NCI-H446 treated with DMSO at 0.1 percent for 48 hours (cell line): ENCODE measurements at places on chromosomes 4 and X.

- DNase-seq, result no peak
Observed at GRCh38 chrX:48616576-48616975, 19.3 kb downstream of the WDR13 start.

DNA sequence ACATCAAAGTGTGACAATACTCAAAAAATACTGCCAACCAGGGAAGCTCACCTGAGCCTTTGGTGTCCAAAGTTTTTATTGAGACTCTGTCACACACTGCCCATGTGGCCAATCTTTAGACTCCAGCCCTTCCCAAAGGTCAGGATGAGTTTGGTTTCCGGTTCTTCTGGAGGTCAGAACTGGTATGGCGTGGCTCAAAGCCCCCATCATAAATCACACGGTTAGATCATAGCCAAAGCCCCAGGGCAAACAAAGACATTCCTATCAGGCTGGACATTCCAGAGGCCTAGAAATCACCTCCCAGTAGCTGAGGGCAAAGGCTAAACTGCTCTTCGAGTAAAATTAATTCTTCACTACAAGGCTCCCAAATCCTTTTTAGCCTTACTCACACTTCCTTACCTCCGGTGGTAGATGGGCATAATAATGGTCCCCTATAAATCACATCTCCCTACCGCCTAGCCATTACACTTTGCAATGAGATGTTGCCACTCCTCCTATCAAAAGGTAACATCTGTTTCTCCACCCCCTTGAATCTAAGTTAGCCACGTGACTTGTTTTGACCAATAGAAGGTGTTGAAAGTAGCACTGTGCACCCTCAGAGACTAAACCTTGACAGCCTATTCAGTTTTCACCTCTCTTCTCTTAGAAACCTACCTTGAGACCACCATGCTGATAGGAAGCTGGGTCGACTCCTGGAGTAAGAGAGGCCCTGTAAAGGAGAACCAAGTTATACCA, 137.8 kb upstream of the DUSP21 start:
- DNase-seq, result no peak

DNA sequence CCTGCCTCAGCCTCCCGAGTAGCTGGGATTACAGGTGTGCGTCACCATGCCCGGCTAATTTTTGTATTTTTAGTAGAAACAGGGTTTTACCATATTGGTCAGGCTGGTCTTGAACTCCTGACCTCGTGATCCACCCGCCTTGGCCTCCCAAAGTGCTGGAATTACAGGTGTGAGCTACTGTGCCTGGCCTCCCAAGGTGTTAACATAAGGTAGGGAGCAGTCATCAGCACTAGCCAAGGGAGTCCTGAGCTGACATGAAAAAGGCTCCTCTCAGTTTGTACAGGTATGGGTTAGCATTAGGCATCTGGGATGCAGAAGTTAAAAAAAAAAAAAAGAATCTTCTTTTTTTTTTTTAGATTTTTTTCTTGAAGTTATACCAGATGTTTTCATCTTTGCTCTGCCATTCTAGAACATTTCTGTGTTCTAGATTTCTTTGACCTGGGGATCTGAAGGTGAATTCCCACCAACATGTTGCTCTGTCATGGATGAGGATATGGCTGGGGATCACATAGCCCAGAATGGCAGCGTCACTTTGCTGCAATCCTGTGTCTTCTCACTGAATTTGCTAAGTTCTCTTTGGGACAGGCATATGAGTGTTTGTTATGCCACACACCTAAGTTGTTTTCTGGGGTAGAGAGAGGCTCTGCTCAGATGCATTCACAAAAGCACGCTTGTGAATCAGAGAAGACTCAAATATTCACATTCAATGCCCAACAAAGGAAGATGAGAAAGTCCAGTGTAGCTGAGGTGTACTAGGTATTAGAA, 24.4 kb upstream of the PLA2G12A start:
- DNase-seq, result no peak

GRCh38 chr4:19566041-19566440, 685.7 kb upstream of the SLIT2 start:
- DNase-seq, result no peak

- DNase-seq, result no peak
Observed at GRCh38 chr4:184550476-184550875, 76.1 kb upstream of the IRF2 start.

DNA sequence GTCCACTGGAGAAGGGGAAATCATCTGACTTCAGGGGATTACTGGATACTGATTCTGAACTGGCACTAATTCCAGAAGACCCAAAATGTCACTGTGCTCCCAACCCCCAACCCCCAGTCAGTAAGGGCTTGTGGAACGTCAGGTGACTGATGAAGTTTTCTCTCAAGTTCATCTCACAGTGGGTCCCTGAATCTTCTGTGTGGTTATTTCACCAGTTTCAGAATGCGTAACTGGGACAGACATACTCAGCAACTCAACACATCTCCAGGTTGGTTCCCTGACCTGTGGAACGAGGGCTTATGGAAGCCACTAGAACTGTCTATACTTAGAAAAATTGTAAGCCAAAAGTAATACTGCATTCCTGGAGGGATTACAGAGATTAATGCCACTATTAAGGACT, 45.3 kb downstream of the DDX60L start:
- no peak for DNase-seq

DNA sequence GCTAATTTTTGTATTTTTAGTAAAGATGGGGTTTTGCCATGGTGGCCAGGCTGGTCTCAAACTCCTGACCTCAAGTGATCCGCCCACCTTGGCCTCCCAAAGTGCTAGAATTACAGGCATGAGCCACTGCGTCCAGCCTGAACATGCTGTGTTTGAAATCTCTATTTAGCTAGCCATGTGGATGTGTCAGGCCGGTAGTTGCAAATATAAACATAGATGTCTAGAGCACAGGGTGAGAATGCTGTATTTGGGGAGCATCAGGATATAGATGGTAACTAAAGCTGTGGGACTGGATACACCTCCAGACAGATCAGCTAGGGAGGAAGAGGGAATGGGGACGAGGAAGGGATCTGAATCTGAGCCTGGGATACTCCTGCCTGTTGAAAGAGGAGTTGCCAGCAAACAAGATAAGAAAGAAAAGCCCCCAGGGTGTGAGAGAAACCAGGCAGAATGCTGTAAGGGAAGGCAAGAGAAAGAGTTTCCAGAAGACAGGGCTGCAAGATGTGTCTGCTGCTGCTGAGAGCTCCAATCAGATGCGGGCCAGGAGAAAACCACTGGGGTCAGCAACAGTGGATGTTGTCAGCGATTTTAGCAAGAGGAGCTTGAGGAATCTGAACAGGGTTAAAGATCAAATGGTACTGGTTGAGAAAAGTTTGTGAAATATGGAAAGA, 177.4 kb downstream of the PALLD start:
- no peak for DNase-seq

DNA sequence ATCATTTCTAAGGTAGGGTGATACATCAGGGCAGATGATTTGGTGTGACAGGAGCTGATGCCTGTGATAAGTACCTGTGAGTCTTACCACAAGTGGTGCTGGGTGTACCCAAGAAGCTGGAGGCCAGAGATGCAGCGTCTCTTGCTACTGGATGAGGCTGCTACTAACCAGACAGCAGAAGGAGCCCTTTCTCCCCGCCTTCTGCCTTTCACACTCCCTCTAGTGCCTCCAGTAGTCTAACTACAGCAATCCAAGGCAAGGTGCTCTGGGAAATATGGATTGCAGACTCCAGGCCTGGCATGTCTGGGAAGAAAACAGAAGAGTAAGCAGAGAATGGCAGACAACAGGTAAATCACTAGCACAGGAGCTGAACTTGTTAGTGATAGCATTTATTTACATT, 470.8 kb downstream of the NKX6-1 start:
- DNase-seq, result no peak

- DNase-seq, result peak; percentile 16
Observed at GRCh38 chr4:173464481-173464880, 65.5 kb downstream of the HAND2 start.

GRCh38 chr4:161990721-161991120, 173.1 kb downstream of the FSTL5 start:
- DNase-seq, result no peak

DNA sequence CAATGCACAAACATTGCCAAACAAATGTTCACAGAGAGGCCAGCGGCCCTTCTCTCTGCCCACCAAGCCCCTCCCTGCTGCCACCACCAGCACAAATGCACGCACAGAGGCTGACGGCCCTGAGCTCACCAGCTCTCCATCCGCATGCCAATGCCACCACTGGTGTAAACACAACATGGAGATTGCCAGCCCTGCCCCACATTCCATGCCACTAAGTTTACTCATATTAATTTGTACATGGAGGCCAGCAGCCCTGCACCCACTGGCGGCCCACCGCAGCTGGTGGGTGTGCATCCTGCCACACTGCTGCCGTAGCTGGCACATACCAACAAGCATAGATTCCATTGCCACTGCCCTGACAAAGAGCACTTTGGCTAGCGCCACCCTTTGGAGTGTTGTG, 124.0 kb downstream of the CYLC1 start:
- no peak for DNase-seq

- no peak for DNase-seq
Observed at GRCh38 chrX:39969099-39969818, 128.5 kb downstream of the BCOR start.

DNA sequence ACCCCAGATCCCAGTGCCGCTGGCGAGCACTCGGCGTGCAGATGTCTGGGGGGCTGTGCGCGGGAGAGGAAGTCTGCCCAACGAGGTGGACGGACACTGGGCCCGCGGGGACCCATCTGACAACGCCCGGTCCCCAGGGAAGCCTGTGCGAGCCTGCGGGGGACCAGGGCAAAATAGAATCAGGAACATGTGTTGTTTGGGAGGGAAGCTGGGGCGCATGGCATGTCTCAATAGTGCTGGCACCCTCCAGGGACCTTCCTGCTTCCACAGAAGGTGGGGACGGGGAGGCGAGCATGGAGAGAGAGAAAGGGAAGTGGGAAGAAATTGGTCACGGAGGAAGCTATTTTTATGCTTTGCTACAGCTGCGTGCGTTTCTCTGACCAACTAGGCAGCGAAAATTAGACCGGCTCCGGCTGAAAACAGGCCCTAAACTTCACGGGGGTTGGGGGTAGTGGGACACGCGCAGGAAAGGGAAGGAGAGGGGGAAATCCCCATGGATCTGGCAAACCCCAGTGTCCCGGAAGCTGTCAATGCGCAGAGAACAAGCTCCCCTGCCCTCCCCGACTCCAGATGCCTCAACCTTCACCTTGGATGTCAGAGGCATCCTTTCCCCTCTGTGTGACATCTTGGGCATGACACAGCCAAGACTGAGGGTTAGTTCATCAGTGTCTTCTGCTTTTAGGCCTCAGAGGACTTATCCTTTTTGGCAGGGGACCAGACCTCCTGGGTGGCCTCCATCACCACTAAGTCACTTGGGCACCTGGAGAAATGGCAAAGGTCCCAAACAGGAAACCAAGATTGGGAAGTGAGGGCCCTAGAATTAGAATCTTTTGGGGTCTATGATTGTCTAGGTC, 169.8 kb upstream of the BCOR start:
- no peak for DNase-seq

GRCh38 chr4:151835467-151835866, 74.7 kb upstream of the GATB start:
- DNase-seq, result no peak

DNA sequence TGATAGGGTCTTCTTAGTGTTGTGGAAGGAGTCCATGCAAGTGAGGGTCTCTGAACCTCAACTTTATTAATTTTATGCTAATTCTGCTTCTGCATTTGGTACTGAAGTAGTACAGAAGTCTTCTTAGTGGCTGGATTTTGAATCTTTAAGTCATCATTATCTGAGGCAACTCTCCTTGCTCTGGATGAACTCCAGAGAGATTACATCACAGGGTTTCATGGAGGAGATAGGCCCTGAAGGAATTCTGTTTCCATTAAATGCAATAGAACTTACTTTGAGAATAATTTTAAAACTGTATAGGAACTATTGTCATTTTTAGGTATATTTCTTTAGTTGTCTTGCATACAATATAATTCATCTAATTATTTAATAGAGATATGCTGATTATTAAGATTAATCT, 451.2 kb downstream of the FAT4 start:
- no peak for DNase-seq

DNA sequence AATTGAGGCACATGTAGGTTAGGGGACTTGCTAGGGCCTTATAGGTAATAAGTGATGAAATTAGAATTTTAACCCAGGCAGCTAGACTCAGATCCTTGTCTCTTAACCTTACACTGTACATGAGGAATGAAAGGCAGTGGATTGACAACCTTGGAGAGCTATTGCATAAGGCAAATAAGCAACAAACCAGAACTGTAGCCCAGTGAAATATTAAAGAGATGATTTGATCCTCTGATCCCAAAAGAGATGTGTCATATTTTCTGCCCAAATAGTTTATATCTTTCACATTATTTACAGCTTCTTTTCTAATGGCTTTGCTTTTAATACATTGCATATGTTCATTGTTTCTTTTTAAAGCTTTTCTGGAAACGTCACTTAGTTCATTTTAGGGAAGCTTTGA, 252.6 kb downstream of the ANK2 start:
- DNase-seq, result no peak

- DNase-seq, result no peak
Observed at GRCh38 chr4:189124149-189124758, 816.4 kb upstream of the FRG1 start.

DNA sequence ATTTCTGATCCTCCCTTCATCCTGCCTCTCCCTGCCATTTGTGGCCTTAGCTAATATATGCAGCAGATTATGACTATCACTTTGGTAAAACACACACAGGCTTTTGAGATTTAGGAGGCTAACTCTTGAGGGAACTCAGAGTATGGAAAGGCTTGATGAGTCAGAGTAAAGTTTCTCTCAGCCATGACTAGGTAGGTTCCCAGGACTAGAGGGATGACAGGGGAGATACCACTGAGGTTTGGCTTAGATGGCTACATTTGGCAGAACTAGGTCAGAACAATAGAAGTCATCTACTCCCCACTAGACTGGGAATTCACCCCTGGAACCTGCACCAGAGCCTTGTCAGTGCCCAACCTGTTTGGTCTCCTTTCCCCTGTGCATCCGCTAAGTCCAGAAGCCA, 585.7 kb downstream of the TLL1 start:
- DNase-seq, result no peak

GRCh38 chr4:159297091-159297490, 194.2 kb downstream of the RAPGEF2 start:
- DNase-seq, result no peak

GRCh38 chr4:126172126-126172525, 857.4 kb downstream of the FAT4 start:
- no peak for DNase-seq
